AML-193 (cell line): ENCODE measurements at places on chromosomes 4 and X.

- DNase-seq, result no peak
Observed at GRCh38 chr4:43348591-43348990, 456.1 kb downstream of the GRXCR1 start.

DNA sequence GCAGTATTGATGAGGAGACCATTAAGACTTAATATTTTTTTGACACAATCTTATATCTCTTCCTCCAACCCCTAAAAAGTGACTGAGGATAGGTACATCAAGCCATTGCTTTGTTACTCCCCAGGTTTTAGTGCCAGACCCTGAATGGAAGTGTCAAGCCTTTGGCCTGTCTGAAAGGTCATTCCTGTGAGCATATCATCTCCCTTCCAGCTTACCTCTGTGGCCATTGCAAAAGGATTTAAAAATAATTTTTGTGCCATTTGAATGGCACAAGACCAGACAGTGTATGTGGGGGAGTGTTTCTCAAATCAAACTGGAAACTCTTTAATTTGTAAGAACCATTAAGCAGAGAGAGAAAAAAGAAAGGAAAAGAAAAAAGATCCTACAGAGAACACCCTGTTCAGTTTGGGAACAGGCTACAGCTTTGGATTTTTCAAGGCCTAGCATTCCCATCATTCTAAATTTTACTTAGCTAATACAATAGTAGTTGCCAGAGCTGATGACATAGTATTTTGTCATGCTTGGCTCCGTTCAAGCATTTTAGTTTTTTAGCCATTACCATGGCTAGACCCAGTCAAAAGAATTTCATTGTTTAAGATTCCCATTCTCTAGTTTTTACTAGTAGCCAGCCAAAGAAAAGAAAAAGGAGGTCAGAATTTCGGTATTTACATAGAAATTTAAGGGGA lies 49.6 kb downstream of the HPF1 start:
- DNase-seq, result no peak

DNA sequence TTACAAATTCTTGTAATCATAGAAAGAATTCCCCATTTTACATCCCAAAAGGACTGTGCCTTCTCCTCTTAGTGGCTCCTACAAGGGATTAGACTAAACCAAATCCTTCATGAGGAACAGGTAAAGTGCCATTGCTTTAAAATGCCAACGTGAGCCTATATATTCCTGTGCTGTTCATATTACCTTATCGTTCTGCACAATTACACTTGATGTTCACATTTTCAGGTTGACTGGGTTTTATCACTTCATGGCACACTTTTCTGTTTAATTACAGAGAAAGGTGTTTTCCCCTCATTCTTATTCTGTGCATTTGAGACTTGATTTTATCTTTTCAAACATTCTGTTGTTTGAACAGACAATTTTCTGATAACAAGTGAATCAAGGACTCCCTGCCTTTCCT lies 645.6 kb upstream of the FTHL17 start:
- no peak for DNase-seq

DNA sequence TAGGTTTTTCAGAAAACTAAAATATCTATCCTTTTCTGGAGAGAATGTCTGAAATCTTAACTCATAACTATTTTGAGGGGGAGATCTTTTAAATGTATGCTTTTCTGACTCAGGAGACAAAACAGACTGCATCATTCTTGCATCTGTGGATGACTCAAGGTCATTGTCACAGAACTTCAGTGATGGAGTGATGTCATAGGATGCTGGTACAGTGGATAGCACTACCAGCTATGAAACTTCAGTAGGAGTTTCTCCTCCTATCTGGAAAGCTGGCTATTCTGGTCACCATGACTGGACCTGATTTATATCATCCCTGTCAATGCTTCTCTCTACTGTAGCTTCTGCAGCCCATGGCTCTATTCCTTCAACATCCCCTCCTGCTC lies 50.3 kb downstream of the PARM1 start:
- no peak for DNase-seq

GRCh38 chr4:77240469-77241066 lies 83.6 kb downstream of the CCNG2 start:
- no peak for DNase-seq

DNA sequence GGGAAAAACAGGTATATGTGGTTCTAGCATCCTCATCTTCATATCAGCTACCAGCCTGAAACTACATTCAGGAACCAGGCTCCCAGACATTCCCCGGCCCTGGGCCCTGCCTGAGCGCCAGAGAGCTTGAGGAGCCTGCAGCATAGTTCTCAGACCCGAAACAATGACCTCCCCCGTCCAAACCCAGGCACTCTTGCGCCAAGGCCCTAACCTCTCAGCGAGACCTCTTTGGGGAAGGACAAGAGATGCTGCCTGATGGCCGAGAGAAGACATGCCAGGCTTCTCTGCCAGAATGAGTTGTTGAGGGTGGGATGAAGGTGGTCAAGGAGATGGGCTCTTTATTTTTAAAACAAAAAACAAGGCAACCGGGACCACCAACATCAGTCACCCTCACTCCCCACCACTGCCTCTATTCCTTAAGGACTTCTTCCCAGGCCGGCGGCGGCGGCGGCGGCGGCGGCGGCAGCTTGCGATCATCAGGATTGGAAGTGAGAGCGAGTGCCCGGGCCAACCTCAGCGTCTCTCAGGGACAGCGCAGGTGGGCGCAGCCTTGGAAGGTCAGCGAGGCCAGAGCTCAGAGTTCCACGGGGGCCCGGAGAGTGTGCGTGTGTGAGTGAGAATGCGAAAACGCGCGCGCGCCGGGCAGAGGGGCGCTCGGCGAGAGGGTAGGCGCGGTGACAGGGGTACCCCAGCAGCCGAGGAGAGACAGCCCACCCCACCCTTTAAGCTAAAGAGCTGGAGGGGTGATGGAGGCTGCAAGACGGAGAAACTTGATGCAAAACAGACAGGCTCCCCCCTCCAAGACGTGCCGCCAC lies 601 bp downstream of the INPP4B start:
- no peak for DNase-seq

DNA sequence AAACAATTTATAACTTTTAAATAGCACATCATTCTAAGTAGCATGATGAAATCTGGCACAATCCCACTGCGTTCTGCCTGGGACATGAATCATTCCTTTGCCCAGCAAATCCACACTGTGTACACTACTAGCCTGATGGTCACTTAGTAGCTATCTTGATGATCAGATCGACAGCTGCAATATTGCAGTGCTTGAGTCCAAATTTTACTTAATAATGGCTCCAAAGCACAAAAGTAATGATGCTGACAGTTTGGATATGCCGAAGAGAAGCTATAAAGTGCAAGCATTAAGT lies 86.6 kb upstream of the NPNT start:
- DNase-seq, result no peak

DNA sequence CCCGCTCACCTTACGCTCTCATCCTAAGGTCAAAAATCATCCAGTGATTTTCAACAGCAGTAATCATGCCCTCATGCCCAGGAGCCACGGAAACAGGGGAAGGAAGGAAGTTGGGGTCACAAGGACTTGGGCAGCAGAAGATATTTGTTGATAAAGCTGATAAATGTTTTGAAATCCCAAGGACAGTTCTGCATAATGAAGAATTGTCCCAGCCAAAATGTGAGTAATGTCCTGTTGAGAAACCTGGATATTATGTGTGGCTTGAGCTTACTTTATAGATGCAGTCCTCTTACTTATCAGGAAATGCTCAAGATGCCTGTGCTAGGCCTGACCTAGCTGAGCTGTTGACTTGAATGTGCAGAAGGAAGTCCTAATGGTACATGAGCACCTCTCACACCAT lies 263.0 kb upstream of the ZFP42 start:
- DNase-seq, result no peak

DNA sequence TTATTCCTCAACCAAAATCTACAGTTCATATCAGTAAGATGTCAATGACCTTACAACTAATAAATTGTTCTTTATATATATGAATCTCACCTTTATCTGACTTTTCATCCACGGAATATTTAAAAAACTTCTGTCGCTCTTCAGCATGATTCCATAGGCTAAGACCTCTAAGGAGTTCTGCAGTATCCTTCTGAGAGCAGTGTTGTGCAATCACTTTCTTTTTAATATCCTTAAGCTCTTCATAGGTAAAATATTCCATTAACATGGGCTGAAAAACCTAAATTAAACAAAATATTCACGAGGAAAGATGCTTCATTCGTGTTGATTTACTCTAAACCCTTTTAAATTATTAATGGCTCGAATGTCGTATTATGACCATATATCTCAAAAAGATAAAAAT lies 16.7 kb downstream of the FBXL5 start:
- no peak for DNase-seq

GRCh38 chr4:25235401-25235800 lies 1.6 kb downstream of the PI4K2B start:
- DNase-seq, result no peak
